ENCODE measurements at places on chromosomes 2 and 18.

DNA sequence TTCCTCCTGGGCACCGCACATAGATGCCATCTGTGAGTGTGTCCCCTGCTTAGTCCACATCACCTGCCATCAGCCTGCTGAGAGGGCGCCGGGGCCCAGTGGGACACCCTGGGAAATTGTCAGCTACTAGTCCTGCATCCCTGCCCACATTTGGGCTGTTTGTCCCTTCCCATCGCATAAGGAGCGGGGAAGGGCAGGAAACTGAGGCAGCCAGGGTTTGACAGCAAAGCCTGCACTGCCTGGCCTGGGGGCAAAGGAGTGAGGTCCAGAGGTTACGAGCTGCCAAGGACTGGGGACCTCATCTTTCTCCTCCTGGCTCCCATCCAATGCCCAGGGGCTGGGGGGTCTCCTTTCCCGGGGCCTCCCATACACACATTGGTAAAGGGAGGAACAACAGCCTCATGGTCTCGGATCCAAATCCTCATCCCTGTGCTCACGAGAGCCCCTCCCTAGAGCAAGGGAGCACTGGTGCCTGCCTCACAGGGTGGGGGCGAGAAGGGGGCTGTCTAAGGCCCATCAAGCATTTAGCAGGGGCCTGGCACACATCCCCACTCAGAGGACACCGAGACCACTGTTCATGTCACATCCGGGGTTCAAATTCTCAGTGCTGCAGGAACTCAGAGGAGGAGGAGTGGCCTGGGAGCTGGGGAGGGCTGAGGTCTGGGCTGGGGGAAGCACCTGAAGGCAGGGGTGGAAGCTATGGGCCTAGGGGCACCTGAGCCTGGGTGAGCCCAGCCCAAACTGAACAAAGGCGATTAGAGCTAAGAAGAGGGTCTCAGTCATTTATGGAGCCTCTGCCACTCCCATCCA lies 113.8 kb downstream of the SMAD7 start:
- peak; percentile 31 for DNase-seq

GRCh38 chr2:62884514-62884913 lies 166.1 kb upstream of the OTX1 start:
- no peak for DNase-seq

DNA sequence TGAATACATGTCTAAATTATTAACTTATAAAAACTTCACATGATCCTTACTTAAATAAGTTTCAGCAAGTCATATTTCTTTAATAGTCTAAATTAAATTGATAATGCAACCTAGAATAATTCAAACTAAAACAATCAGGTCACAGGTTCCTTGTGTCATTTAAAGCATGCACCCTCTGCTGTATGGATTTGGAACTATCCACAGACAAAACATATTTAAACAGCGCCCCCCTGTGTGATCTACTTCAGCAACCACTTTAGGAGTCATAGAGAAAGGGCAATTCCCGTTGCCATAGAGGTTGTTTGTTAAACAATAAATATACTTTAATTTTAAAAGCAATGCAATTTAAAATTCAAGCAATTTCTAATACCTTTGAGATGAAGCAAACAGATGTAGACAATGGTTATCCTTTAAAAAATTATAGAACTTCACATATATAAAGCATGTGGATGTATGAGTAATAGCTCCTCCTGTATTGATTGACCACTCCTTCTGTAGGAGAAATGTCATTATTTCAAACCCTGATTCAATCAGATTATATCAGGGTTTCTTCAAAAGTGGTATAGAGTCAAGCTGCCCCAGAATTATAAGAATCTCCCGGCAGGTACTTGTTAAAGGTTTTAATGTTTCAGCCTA lies 21.2 kb downstream of the GRB14 start:
- DNase-seq: no peak

GRCh38 chr2:143000599-143000998 lies 123.1 kb downstream of the KYNU start:
- DNase-seq: no peak

DNA sequence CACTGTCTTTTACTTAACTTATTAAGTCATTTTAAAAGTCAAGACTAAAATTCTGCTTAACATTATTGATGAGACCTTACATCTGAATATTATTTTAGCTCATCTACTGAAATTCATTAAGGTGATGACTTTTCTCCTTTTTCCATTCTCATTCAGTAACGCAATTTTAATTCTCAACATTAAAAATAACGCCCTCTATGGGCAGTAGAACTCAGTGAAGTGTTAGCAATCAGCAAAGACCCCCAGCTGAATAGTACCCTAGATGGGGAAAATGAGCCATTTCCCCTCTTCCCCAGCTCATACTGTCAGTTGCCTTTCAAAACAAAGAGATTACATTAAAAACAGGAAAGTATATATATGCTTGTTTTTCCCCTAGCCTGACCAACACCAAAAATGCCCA lies 203.3 kb downstream of the NR4A2 start:
- no peak for DNase-seq

- DNase-seq: no peak
Observed at GRCh38 chr18:9025091-9025838, 77.2 kb upstream of the NDUFV2 start.

DNA sequence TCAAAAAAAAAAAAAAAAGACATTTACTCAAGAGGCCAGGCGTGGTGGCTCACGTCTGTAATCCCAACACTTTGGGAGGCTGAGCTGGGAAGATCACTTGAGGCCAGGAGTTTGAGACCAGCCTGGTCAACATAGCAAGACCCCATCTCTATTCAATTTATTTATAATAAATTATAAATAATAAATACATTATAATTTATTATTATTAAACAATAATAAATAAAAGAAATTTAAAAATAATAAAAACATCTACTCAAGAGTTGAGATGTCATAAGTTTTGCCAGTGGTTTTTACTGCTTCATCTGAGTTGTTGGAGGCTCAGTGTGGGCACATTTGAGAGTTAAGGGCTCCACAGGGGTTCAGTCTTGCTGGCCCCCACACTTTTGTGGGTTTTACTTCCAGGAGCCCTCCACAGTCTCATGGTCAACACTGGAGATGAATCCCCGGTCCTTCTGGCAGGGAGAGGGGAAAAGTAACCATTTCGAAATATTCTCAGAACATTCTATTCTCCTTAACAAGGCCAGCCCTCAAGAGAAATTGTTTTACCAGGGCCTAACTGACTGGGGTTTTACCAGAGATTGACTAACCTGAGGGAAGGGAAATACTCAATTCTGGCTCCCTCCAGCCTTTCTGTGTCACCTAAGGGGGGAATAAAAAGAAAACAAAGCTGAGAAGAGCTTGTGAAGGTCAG lies 51.6 kb upstream of the NCOA1 start:
- no peak for DNase-seq

- DNase-seq: no peak
Observed at GRCh38 chr2:81835321-81836000, 1530.9 kb upstream of the LRRTM1 start.

- DNase-seq: no peak
Observed at GRCh38 chr2:200483729-200484198, 26.1 kb downstream of the KCTD18 start.

- no peak for DNase-seq
Observed at GRCh38 chr18:22001912-22002487, 167.4 kb upstream of the GATA6 start.

- no peak for DNase-seq
Observed at GRCh38 chr2:172214252-172214651, 111.6 kb upstream of the DLX2 start.

Data from CD4-positive, alpha-beta T cell (primary cell).